ENCODE measurements at places on chromosomes 5 and 9.

DNA sequence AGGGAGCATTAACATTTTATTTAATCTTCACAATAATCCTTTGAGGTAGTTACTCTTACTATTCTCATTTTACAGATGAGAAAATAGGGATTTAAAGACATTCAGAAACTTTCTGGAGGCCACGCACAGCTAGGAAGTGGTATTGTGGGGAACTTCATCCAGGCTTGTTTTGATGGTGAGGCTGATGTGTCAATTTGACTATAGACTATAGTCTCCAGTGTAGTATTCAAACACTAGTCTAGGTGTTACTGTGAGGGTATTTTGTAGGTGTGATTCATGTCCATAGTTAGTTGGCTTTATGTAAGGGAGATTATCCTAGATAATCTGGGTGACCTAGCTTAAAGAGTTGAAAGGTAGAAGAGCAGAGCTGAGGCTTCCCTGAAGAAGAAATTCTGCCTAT is 54.1 kb upstream of the ELL2 start:
- no peak for DNase-seq

- no peak for DNase-seq
These were observed 4.8 kb downstream of the DNAH5 start for GRCh38 chr5:13939638-13940037.

GRCh38 chr5:174307656-174308271 is 262.3 kb downstream of the NSG2 start:
- no peak for DNase-seq

- no peak for DNase-seq
These were observed 11.2 kb upstream of the TBC1D9B start for GRCh38 chr5:179918742-179919486.

DNA sequence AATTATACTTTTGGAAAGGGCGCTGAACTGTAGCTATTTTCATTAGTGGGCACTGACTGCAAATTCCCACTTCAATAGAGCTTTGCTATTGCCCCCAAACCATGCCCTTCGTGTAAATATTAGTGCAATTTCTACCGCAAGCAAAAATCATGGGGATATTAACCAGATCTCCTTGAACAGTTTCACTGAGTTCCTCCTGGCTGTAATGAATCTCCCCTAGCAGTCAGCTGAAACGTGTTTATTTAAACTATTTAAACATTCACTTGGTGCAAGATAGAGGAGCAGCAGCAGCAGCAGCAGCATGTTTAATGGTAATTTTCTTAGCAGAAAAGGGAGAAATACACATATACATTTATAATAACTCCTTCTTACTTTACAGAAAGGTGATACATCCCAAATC is 54.4 kb downstream of the ARRDC3 start:
- no peak for DNase-seq

GRCh38 chr5:73135429-73136054 is 15.2 kb downstream of the TMEM171 start:
- peak; percentile 66 for DNase-seq

DNA sequence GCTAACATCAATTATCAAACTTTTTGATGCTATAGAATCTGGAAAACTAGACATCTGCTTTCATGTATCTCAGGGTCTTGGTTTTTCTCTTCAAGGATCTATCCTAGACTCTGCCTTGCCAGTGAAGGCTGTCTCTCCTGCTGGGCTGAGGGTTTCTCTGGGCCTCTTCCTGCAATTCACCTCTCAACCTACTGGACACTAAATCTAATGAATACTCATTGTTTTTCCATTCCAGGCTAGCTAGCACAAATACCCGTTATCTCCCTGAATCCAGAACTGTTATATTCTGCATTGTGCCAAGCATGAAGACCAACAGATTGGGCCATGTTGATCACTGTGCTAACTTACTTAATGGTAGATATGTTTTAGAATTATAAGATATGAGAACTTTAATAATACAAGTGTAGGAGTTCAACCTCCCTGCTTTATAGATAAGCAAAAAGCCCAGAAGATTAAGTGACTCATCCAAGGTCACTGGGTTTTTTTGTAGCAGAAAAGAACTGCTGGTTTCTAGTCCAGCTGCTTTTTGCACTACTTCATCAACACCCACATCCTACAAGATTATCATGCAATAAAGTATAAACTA is 56.5 kb upstream of the RNF38 start:
- no peak for DNase-seq
